ENCODE measurements at places on chromosomes 6 and 20.

- no peak for DNase-seq
These were observed 117.2 kb downstream of the OTOR start for GRCh38 chr20:16865406-16865805.

DNA sequence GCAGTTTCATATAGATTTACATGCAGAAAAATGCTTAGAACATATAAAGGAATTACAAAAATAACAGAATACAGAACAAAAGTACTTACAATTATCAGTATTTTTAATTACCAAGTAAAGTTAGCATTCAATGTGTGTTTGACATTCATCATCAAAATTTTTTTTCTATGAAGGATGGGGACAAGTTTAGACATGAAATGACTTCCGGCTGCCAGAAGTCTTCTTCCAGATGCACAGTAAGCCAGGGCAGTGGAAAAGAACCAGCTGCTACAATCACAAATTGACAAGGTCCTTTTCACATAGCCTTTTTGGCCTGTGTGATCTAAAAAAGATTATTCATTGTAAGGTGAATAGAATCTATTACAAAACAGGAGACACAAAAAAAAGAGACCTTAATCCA, 73.8 kb downstream of the HUS1B start:
- no peak for DNase-seq

GRCh38 chr6:105022416-105022815, 65.5 kb downstream of the LIN28B start:
- no peak for DNase-seq

DNA sequence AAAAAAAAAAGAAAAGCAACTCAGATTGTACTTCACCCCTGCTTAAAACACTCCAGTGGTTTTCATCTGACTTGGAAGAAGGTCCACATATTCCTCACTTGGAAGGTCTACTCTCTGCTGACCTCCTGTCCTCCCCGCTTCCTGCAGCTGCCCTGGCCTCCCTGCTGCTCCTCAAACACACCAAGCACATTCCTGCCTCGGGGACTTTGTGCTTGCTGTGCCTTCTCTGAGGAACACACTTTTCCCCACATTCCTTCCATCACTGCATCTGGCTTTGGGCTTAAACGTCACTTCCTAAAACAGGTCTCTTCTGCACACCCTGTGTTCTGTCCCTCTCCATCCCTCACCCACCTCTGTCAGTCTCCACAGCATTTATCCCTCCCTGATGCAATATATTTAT, 4.9 kb upstream of the PDYN start:
- no peak for DNase-seq

- no peak for DNase-seq
These were observed 32.5 kb downstream of the NDUFAF5 start for GRCh38 chr20:13817342-13817741.

- DNase-seq, result peak; percentile 93
These were observed 92.1 kb downstream of the FOXC1 start for GRCh38 chr6:1701668-1702353.

- peak; percentile 83 for DNase-seq
These were observed 4.9 kb downstream of the VSTM2L start for GRCh38 chr20:37907677-37908401.
